ENCODE measurements at places on chromosomes 13 and 19.

- DNase-seq = no peak
Observed at GRCh38 chr19:7832781-7833180, 2.8 kb downstream of the EVI5L start.

DNA sequence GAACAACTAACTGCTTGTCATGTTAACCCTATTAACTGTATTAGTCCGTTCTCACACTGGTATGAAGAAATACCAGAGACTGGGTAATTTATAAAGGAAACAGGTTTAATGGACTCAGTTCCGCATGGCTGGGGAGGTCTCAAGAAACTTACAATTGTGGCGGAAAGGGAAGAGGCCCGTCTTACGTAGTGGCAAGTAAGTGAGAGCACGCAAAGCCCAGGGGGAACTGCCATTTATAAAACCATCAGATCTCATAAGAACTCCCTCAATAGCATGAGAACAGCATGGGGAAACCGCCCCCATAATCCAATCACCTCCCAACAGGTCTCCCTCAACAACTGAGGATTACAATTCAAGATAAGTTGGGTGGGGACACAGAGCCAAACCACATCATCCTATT is 34.7 kb downstream of the PHF11 start:
- DNase-seq = peak; percentile 77

DNA sequence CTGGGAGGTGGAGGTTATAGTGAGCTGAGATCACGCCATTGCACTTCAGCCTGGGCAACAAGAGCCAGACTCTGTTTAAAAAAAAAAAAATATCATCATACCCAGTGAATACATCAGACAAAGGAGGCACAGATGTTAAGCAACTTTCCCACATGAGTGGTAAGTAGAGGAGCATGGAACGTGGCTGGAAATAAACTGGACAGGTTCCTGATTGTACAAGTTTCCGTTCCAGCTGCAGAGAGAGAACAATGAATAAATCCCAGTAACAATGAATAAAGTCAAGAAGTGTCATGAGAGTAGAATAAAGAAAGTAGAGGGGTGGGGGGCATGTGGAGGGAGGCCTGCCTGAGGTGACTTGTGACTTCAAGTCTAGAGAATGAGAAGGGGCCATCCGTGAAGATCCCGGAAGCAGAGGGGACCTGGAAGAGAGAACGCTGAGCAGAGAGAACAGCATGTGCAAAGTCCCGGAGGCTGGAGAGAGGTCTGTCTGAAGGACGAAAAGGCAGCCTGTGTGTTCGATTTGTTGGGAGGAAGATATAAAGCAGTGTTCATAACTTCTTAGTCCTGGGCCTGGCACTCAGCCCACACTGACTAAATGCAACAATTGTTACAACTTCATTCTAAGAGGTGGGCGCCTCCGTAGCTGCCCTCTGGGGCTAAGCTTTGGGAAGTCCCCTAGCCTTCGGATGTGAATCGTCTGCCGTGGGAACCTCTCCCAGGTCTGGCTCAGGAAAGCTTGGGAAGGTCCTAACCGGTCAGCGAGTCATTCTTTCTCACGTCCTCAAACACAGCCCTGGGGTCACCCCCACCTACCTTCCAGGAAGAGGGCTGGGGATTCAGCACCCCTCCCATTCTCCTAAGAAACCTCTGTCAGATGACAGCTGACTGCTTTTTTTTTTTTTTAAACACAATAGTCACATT is 15.3 kb upstream of the ARHGEF18 start:
- DNase-seq = no peak

DNA sequence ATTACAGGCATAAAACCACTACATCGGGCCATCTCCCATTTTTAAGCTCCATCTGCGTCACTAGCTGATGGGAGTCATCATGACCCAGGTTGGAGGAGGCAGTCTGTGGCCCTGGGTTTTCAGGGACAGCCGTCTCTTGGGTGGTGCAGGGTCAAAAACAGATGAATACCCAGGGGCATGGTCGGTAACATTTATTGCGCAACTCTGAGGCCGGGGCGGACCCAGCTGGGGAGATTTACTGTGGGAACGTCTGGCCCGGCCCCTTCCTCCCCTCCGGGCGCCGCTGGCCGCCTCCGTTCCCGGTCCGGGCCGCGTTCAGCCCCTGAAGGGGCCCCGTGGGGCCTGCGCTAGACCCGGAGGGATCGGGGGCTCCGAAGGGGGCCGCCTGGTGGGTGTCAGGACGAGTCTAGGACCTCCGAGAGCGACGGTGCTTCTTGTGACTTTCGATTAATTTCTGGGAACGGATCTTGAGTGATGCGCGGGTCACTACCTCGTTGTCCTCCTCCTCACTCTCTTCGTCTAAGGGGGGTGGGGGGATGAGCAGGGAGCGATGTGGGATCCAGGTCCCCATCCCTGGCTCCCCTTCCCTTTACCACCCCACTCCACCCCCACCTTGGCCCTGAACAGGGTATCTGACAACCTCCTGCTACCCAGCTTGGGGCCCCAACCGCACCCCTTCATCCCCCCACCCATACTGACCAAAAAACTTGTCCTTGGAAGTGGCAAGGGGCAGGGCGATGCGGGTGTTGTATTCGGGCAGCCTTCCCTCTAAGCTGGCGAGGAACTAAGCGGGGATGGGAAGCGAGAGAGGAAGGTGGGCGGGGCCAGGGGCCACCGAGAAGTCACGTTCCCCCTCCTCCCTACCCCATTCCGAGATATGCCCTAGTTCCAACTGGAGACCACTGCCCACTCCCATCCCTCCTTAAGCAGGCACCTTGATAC is 1.6 kb upstream of the RGL3 start:
- peak; percentile 64 for DNase-seq

- DNase-seq = no peak
Observed at GRCh38 chr19:47723581-47723940, 10.3 kb downstream of the EHD2 start.

DNA sequence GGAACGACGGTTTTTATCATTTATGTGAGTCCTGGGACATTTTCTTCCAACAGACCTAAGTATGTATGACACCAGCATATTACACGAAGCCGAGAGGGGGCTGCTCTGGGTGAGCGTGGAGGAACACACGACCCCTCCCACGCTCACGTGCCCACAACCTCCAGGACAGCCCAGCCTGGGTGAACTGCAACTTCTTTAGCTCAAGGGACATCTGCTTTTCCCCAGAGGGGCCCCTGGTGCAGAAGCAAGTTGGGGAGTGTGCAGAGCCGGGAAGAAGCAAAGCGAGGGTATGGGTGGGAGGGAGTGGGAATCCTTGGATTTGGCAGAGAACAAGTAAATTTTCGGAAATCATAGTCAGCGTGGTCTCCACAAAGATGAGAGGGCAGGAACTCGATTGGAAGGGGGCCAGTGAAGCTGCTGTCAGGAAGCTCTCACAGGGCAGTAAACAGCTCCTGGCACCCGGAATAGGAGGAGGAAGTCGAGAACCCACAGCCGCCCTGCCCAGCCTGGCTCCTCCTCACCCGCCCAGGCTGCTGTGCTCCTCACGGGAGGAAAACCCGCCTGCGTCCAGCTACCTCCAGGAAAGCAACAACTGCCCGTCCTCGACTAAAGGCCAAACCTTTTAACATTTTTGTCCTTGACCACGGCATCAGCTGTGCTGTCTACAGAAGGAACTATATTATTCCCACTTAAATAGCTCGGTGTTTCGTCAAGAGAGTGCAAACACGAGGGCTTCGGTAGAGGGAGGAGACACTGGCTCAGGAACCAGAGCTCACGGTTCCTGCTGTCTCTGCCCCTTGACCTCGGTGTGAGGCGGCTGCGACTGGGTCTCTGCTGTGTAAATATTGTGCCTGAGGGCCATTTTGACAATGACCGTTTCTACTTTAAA is 17.2 kb upstream of the CFAP97D2 start:
- peak; percentile 59 for DNase-seq

GRCh38 chr13:78608688-78609463 is 5.5 kb upstream of the POU4F1 start:
- DNase-seq = peak; percentile 51

- DNase-seq = no peak
Observed at GRCh38 chr13:22880741-22881720, 299.7 kb upstream of the SGCG start.

DNA sequence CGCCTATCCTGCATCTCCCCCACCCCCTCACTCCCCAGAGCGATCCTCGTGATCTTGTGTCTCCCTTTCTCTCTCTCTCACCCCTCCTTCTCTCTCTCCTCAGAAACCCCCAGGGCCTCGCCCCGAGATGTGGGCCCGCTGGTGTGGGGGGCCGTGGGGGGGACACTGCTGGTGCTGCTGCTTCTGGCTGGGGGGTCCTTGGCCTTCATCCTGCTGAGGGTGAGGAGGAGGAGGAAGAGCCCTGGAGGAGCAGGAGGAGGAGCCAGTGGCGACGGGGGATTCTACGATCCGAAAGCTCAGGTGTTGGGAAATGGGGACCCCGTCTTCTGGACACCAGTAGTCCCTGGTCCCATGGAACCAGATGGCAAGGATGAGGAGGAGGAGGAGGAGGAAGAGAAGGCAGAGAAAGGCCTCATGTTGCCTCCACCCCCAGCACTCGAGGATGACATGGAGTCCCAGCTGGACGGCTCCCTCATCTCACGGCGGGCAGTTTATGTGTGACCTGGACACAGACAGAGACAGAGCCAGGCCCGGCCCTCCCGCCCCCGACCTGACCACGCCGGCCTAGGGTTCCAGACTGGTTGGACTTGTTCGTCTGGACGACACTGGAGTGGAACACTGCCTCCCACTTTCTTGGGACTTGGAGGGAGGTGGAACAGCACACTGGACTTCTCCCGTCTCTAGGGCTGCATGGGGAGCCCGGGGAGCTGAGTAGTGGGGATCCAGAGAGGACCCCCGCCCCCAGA is 12.8 kb upstream of the TOMM40 start:
- no peak for DNase-seq

DNA sequence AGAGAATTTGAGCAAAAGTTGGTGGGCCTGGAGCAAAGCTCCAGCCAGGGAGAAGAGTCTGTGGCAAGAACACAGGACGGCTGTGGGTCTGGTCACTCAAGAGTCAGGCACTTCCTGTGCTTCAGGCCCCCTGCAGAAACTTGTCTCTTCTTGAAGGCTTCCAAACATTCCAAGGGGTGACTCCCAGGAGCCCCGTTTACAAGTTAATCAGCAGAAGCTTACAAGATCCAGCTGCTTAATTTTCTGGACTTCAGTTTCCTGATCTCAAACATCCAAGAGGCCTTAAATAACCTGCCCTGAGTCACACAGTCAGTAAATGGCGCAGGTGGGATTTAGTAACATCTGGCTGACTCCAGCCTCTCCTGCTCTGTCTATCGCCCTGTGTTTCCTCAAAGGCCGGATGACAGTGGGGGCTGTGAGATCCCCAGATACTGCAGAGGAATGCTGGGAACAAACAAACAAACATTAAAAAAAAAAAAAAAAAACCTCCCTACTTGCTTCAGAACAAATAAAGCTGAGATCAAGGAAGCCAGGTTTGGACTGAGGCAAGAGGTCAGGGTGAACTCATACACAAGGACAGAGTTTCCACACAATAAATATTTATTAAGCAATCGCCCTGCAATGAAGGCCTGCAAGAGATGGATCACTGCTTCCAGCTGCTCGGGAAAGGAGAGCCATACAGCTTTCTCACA is 175.4 kb upstream of the RFC3 start:
- DNase-seq = no peak

GRCh38 chr19:24052811-24053210 is 34.2 kb upstream of the ZNF254 start:
- no peak for DNase-seq

- DNase-seq = no peak
Observed at GRCh38 chr13:27023385-27024073, 148.1 kb downstream of the USP12 start.

GRCh38 chr19:407511-408440 is 1.2 kb downstream of the C2CD4C start:
- no peak for DNase-seq

GRCh38 chr13:111283991-111284390 is 36.5 kb upstream of the TEX29 start:
- no peak for DNase-seq

DNA sequence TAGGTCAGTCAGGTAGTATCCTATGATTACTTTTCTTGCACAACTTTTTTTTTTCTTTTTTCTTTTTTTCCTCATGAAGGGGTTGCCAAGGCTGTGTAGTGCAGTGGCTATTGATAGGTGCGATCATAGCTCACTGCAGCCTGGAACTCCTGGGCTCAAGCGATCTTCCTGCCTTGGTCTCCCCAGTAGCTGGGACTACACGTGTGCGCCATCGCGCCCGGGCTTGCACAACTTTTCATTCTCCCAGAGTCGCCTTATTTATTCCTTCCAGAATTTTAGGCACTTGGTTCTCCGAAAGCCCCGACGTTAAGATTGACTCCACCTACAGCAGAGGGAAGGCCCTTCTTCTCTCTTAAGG is 867 bp upstream of the ZNF613 start:
- DNase-seq = no peak

GRCh38 chr19:3420909-3421619 is 54.7 kb downstream of the NFIC start:
- no peak for DNase-seq

DNA sequence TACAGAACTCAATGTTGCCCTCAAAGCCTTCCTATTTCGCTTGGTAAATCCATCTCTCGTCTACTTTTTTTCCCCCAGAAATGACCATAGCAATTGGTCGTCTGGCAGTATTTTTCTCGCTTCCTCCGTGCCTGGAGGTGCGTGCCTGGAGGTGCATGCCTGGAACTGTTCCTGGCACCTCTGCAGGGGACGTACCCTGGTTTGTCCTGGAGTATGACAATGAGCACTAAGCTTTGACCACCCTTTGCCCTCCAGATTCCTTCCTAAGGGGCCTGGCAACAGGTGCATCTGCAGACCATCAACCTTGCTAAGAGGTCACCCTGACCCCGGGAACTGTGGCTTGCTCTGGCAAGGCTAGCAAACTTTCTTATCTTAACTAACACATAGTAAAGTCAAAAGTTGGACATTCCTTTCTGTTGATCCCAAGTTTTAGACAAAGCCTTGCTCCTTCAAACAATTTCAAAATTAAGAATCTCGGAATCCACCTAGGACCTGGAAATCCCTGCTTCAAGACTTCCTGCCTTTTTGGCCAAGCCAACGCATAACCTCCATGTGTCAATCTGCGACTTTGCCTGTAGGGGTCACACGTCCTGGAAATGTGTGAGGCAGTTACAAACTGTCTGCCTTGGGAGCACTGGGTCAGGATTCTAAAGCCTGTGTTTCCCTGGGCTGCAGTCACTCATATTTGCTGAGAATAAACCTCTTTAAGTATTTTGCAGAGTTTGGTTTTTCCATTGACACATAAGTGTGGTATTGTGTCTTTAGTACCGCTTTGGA is 28.8 kb upstream of the TUBGCP3 start:
- DNase-seq = peak; percentile 27

DNA sequence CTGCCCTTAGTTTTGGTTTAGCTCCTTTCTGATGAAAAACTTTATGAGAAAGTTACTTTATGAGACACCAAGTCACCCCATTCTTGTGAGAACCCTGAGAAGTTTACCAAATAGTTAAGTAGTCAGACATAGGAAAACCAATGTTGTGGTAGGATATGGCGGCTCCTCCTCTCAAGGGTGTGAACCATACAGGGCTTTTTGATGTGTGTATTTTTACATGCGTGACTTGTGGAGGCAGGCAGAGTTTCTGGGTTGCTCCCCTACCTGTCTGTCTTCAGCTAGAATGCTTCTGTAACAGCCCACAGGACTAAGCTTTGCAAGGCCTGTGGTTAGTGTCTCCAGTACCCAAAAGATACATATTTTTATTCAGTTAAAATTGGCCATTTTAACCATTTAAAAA is 18.3 kb downstream of the UBAC2 start:
- DNase-seq = no peak
